ENCODE measurements at places on chromosomes 4 and X.

- DNase-seq = peak; percentile 67
Observed at GRCh38 chrX:120517936-120518335, 42.8 kb downstream of the CUL4B start.

DNA sequence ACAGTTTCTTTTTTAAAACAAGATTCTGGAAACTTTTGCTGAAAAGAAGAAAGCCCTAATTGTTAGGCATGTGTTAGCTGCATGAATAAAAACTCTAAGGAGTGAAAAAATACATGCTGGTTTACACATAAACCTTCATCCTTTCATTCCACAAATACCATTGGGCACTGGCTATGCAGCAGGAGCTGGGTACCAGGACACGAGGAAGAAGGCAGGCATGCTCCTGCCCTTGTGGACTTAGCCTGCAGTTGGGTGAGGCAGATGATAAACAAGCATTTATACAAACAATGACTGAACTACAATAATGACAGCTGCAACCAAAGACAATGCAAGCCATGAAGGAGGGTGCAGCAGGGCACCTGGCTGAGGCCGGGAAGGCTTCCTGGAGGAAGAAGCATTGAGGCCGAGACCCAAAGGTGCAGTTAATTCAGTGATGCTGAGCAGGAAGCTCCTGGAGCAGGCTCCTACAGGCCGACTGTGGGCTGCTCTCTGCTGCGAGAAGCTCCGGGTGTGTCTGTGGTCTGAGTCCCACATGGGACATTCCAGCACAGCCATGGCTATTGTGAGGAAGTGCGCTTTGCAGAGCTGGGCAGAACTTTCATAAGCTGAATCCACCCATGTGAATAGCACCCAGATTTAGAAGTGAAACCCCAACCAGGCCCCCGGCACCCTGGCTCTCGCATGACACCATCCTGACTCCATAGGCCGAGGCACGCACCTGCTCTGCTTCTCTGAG lies 44.0 kb upstream of the MXD4 start:
- no peak for DNase-seq

- no peak for DNase-seq
Observed at GRCh38 chr4:140277576-140277975, 95.9 kb upstream of the SCOC start.

- DNase-seq = no peak
Observed at GRCh38 chrX:537151-537550, 93.4 kb upstream of the SHOX start.

- DNase-seq = peak; percentile 32
Observed at GRCh38 chrX:41025926-41026701, 59.1 kb upstream of the USP9X start.

DNA sequence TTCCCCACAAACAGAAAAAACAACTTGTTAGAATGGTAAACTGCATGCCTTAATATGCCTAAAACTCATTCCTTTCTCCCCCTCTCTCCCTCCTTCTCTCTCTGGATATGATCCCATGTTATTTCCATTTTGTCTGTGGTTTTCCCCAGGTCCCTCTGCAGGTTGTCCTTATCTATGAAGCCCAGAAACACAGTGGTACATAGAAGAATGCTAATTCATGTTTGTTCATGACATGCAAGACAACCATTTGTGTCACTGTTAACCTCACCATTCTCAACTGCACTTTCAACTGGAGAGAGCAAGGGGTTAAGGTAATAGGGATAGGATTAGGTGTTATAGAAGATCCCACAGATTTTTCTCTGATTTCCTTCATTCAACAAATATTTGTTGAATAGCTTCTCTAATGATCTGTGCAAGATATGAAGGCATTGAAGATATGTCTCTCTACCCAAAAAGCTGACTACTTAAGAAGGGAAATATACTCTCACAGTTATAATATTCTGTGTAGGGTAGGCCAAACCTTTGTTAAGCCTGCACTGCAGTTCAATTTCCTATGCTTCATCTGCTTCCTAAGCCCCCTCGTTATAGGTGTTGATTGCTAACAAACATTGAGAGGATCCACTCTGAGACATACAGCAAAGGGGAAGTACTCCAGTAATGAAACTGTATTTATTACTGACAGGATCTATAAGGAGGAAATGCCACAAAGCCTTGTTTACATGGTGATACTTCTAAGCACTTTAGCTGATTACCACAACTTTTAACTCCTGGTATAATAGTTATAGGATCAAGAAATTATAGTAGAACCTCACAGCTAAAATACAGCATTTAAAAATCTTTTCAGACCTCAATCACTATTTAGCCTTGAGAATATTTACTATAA lies 96.1 kb downstream of the FRYL start:
- no peak for DNase-seq

GRCh38 chrX:78950009-78950835 lies 5.0 kb downstream of the P2RY10 start:
- DNase-seq = no peak

DNA sequence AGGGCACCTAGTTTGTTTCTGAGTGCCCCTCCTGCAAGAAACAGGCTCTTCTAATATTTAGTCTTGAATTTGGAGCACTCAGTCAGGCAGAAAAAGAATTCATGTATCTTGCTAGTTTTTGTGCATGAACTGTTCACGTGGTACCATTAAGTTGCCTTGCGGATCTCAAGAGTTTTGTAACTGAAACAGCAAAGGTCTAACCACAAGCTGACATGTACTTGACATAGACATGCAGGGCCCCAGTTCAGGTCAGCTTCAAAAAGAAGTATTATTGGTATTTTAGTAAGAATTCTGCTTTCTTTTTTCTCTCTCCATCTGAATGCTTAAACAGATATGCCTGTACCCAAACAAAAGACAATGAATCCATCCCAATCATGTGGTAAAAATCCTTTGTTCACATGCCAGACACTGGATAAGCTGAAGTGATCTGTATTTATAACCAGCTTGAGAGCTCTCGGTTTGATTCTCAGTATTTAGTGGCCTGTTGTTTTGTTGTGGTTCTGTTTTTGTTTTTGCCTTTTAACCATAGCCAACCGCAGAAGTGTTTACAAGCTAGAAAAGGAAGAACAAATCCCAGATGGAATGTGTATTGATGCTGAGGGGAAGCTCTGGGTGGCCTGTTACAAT lies 13.0 kb downstream of the RGN start:
- DNase-seq = peak; percentile 17

GRCh38 chr4:4618847-4619246 lies 77.0 kb upstream of the STX18 start:
- peak; percentile 14 for DNase-seq

GRCh38 chr4:77493120-77493752 lies 112.4 kb upstream of the CXCL13 start:
- DNase-seq = no peak

DNA sequence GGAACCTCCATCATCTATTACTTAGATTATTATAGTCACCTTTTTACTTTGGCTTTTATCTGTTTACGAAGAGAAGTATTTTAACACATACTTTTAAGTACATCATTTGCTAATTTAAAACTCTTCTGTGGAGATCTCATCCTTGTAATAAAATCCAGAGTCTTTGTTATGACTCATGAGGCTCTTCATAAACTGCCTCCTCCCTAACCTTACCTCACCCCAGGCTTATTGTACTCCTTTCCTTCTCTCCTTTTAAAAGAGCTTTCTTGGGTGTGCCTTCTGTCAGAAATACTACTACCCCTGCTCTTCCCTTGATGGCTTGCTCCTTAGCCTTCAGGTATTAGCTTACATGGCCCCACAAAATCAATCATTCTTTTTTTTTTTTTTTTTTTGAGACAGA lies 6.6 kb downstream of the ARL9 start:
- peak; percentile 9 for DNase-seq

DNA sequence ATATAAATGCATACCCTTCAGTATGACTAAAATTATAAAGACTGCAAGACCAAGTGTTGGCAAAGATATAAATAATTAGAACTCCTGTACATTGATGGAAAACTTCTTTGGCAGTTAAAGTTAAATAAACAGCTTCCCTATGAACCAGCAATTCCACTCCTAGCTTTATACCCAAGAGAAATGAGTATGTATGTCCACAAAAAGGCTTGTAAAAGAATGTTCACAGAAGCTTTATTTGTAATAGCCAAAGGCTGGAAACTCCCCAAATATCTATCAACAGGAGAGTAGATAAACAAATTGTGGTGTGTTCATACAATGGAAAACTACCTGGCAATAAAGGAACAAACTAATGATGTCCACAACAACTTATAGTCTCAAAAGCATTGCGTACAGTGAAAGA lies 184.8 kb downstream of the AMELX start:
- peak; percentile 30 for DNase-seq

DNA sequence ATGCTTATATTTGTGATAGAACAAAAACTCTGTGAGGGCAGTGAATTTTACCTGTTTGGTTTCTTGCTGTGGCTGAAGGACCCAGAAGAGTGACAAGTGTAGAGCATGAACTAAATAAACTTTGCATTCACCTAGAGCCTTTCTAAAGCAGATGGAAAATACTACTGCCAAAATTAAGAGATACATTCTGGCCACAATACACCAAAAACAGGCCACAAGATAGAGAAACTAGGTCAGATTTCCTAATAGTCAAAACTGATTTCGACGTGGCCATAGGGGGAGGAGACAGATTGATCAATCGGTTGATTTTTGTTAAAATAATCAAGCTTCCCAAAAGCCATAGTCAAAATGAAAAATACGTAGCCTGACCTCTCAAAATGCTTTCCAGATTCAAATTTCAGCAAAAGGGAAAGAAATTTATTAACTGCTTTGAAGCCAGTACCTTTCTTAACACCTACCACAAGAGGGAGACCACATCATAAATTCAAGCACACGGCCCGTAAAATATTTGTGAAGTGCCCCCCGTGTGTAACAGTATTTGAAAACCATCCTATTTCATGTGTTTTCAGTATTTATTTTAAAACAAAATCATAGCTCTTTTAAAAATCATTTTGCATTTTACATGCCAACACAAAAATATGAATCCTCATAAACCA lies 132.4 kb downstream of the CORIN start:
- DNase-seq = peak; percentile 44

GRCh38 chr4:30840571-30840970 lies 120.4 kb downstream of the PCDH7 start:
- no peak for DNase-seq

DNA sequence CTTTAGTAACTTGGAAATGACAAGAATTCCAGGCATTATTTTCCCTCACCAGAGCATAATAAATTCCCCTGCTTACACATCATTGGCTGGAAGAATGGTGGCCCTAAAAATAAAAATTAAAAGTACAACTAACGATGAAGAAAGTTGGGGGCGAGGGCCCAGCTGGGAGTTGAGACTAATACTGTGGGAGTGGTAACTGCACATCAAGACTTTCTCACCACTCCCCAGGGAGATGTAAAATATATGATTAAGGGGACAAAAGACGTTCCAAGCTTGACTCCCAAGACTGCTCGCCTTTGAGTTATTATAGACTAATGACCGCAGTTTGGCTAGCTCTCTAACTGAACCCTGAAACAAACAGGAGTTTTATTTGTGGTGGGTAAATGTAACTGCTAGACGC lies 30.0 kb downstream of the SMIM31 start:
- no peak for DNase-seq

GRCh38 chr4:33628296-33628695 lies 2616.0 kb downstream of the ARAP2 start:
- DNase-seq = no peak

GRCh38 chr4:16686195-16686594 lies 212.2 kb downstream of the LDB2 start:
- DNase-seq = peak; percentile 96

DNA sequence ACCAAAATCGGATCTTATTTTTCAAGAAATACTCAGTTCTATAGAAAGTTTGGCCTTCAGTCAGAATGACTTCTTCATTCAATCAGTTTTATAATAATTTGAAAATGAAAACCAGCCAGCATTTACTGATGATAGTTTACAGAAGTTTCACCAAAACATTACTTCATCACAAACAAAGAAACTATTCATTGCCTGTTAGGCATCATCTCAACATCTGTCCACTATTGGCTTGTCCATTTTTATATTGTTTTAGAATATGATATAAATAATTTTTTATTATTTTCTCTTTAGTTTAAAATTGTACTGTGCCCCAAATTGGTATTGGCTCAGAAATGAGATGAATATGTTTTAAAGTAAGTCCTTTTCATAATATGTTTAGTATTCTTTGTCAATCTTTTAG lies 38.4 kb downstream of the FAT4 start:
- no peak for DNase-seq

- DNase-seq = peak; percentile 97
Observed at GRCh38 chr4:123555233-123555806, 158.7 kb downstream of the SPRY1 start.

DNA sequence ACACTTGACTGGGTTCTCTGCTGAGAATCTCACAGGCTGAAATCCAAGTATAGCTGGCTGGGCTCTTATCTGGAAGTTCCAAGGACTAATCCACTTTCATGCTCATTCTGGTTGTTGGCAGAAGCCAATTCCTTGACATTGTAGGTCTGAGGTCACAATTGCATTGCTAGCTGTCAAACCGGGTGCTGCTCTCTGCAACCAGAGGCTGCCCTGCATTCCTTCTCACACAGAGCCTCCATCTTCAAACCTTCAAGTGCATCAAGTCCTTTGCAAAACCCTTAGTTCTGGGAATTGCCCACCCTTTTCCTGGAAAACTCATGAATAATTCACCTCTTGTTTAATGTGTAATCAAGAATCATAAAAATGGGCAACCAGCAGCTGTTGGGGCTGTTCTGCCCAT lies 404.2 kb downstream of the KCNIP4 start:
- no peak for DNase-seq

GRCh38 chrX:20680998-20681397 lies 414.3 kb upstream of the RPS6KA3 start:
- peak; percentile 91 for DNase-seq

- no peak for DNase-seq
Observed at GRCh38 chr4:183008492-183008891, 90.6 kb upstream of the WWC2 start.

DNA sequence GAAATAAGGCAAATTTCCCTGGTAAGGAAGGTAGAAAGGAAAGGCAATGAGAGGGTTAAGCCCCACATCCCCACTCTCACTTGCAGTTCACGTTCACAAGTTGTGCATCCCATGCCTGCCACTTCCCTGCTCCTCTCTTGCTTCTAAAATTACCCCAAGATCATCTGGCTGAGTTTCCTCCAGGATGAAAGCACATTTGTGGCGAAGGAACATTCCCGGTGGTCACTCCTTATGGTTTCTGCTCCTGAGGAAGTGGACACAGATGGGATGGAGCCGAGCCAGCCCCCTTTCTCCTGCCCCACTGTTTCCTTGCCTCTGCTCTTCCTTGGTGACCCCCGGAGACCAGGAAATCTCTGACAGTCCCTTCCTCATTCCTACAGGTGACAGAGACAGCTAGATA lies 37.5 kb downstream of the SPINK2 start:
- DNase-seq = peak; percentile 43

GRCh38 chrX:11558972-11559371 lies 106.7 kb downstream of the ARHGAP6 start:
- no peak for DNase-seq

Measured in fibroblast of upper back skin (primary cell).